ENCODE measurements at places on chromosomes 5 and 9.

DNA sequence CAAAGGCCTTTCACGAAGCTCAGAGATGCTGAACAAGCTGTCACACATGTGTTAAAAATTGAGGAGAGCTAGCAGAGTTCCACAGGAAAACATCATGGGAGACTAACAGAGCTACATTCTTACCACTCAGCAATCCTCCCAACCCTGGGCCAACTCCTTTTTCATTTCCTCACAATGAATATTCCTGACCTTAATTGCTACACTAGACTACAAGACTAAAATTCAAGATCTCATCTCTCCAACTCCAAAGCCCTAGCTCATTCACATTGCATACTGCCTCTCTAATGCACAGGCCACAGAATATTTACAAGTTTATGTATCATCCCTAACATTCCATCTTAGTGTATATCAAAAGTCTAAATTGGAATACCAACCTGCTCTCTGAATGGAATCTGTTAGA is 21.2 kb downstream of the ERMP1 start:
- DNase-seq, result no peak

DNA sequence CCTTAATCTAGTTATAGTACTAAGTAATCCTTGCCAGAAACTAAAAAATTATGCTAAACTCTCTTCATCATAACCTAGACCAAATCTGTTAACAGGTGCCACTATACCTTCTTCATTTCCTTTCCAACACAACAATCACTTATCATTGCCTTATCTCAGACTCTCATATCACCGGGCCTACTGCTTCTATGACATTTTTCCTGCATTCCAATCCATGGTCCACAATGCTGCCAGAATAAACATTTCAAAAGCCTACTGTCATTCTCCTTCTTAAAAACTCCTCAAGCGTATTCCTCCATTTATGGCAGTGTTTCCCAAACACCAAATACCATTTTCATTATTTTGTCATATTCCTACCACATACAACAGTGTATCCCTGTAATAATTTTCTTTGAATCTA is 6.5 kb downstream of the PPP6C start:
- DNase-seq, result no peak

GRCh38 chr5:136043968-136044610 is 15.3 kb downstream of the TGFBI start:
- no peak for DNase-seq

GRCh38 chr5:114581136-114581535 is 219.3 kb downstream of the KCNN2 start:
- no peak for DNase-seq

- DNase-seq, result no peak
These were observed 81.3 kb downstream of the RAPGEF1 start for GRCh38 chr9:131658377-131659129.

DNA sequence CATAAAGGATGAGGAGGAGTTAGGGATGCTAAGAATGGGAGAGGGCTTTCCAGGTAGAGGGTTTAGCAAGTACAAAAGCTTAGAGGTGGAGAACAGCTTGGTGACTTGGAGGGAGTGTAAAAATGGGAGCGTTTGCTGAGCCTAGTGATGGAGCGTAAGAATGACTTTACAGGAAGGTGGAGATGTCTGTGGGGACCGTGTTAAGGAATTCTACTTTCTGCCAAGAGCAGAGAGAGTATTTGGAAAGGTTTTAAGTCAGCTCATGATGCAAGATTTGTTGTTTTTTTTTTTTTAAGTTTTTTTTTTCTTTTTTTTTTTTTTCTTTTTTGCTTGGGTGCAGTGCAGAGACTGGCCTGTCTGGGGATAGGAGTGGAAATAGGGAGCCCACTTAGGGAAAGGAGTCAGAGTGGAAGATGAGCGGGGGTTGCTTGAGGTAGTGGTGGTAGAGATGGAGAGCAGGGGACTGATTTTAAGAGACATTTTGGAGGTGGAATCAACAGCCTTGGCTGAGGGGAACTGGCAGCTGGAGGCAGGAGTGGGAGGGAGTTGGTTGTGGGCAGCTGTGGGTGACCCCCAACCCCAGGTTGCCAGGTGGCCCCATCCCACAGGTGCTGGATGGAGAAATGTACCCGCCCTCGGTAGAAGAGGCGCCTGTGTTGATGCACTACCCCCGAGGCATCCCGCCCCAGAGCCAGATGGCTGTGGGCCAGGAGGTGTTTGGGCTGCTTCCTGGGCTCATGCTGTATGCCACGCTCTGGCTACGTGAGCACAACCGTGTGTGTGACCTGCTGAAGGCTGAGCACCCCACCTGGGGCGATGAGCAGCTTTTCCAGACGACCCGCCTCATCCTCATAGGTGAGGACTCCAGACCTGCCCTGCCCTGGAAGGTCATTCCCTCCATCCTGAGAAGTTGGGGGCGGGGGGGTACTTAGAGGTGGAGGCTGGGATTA is 12.4 kb downstream of the PTGS1 start:
- no peak for DNase-seq

DNA sequence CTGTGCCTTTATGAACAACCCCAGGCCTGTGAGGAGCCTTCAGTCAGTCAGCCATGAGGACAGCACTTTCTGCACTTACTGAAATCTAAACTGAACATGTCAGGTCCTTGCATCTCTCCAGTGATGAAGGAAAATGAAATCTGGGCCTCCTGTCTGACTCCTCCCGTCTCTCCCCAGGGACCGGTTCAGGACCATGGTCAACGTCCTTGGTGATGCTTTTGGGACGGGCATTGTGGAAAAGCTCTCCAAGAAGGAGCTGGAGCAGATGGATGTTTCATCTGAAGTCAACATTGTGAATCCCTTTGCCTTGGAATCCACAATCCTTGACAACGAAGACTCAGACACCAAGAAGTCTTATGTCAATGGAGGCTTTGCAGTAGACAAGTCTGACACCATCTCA is 77.0 kb upstream of the PLPP6 start:
- DNase-seq, result no peak

GRCh38 chr9:128818839-128819715 is 777 bp downstream of the ENDOG start:
- no peak for DNase-seq

DNA sequence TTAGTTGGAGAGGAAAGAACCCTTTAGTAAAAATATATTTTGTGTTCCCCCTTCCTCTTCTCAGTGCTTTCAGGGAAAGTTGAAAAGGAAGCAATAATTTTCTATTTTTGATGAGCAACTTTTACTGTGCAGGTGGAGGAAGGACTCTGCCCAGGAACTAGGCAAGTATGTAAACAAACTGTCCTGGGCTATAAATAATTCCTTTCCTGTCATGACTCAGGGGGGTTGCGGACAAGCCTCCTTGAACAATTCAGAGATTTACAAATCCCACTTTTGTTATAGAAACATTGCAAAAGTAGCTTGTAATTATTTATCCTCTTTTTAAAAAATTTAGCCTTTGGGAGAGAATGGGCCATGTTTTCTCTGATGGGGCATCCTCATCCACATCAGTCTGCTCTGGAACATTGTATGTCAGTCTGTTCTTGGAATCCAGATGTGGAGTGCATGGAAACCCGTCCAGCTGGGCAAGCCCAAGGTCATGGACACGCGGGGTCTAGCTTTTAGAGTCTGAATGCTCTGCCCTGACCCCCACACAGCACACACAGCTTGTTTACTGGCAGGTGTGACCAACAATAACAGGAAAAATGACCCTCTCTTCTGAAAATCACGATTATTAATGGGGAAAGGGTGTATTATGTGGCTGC is 127.6 kb downstream of the GADD45G start:
- no peak for DNase-seq

DNA sequence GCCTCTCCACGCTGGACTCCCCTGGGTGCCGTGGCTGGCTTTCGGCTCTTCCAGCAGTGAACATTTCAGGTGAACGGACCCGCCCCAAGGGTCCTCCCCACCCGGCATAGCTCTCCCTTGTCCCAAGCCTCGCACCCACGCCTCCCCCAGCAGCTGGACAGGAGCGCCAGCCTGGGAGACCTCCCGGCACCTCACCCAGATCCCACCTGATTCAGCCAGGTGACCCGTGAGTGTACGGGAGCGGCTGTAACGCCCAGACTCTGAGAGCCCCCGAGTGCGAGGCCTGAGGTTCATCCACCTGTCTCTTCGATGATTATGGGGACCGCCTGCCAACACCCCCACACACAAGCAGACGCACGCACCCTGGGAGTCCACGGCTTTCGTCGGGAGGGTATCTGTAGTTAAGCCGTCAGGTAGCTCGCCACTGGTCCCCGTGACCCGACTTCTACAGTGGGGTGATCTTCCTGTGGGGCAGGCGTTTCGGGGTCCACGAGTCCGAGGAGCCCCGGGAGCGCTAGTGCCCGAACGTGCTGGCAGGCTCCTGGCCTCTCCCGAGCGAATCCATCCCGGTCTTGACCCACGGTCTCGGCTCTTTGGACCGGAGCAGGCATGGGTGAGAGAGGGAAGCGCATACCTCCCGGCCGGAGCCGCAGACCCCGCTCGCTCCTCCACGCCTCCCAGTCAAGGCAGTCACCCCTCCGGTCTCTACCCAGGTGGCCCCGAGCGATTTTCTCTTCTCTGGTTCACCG is 14.9 kb downstream of the TRIM7 start:
- DNase-seq, result no peak

DNA sequence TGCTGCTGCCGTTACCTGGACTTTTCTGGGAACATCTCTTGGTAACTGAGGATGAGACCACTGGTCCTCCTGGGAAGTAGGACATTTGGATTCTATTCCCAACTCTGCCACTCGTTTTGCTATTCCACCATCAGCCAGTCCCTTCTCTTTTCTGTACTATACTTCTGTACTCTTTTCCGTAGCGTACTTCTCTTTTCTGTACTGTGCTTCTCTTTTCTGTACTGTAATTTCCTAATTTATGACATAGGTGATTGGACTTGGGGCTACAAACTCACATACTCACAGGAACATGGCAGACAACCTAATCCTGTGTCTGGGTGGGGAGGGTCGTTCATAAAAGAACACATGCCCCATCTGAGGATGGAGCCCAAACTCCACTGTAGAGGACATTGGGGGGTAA is 335.3 kb upstream of the PANK3 start:
- DNase-seq, result no peak

DNA sequence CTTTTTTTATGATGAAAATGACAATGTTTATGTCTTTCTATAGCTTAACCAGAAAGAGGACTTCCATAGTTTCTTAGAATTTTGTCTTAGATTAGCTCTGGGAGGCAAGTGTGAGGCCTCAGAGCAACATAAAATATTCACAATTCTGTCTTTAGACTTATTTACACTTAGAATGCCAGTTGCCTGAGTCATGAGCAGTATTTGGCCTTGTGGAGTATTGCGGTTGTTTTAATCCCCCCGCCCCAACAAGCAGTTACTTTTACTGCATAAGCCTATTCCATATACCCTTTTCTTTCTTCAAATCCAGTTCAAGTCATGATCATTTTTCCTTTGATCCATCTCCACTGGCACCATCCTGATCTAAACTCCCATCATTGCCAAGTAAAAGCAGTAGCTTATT is 198.0 kb upstream of the EGFLAM start:
- DNase-seq, result no peak

DNA sequence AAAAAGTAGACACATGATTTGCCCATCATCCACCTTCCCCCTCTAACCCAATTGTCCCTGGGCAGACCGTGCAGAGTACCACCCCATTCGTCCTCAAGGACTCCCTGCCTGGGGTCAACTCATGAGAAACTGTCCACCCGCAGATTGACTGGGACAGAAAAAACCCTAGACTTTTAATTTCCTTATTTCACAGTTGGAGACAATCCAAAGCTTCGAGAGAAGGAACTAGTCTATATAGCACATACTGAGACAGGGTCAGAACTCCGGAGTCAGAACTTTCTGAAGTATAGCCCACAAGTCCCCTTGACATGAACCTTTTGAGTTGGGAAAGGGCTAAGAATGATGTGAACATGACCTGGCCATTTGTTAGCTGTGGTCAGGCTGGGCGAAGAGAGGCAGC is 7.5 kb upstream of the GPX3 start:
- DNase-seq, result no peak

DNA sequence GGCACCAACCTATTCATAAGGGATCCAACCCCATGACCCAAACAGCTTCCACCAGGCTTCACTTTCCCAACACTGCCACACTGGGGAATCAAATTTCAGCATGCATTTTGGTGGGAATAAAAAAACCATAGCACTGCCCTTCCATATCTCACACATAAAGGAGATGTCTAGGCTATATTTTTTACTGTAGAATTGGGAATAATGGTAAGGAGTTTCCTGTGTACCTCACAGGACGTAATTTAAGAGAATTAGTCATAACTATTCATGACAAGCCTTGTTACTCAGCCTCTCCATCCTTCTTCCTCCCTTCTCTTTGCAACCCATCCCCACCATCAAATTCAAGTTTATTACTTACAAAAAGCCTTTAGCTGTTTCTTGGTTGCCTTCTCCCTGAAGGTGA is 352.1 kb downstream of the MLLT3 start:
- no peak for DNase-seq

DNA sequence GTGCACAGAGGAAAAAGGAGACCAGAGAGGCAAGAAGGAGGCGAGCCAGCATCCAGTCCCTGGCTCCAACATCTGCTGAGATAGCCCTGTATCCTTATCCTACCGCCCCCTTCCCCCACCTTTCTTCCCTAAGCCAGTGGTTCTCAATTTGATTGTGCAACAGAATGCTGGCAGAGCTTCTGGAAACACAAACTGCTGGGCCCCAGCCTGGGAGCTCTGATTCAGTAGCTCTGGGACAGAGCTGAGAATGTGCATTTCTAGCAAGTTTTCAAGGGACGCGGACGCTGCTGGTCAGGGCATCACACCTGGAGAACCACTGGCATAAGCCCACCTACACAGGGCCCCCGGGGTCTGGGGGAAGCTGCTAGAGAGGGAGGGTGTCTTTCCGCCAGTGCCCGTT is 21.1 kb downstream of the AK8 start:
- no peak for DNase-seq

- DNase-seq, result no peak
These were observed 180.4 kb upstream of the S1PR3 start for GRCh38 chr9:88810826-88811225.

DNA sequence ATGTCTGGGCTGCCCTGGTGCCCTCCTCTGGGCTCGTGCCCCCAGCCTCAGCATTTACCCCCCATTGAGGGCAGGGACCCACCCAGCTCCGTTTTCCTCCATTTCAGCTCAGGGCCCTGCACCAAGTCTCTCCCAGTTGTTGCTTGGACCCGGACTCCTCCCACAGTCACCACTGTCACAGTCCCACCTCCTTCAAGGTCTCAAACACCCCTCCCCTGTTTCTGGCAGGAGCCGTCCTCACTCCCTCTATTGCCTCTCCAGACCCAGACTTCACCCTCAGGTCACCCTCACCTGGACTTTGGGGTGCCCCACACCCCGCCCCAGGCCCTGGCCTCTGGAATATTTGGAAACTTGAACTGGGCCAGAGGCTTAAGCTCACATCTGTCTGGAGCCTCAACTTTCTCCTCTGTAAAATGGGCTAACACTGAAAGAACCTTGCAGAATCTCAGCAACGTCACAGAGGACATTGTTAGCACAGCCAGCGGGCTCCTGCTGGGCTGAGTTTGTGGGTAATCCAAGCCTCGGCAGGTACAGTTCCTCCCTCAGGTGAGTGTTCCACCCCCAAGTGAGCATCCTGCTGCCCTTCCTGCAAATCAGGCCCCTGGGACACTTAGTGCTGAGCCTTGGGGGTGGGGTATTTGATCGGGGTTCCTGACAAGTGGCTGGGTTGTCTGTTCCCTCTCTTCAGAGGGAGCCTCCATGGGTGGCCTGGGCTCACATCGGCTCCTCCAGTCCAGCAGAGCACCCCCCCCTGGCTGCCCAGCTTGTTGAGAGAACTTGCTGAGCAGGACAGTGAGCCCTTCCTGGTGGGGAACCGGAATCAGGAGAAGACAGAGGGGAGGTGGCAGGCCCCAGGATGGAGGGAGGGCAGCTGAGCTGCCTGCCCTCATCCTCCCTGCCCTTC is 130.1 kb downstream of the C9orf50 start:
- no peak for DNase-seq

- DNase-seq, result peak; percentile 44
These were observed 1.2 kb upstream of the CEMIP2 start for GRCh38 chr9:71769175-71770161.

All from stimulated activated CD8-positive, alpha-beta memory T cell treated with anti-CD3 and anti-CD28 coated beads, Interleukin-2, amount 100 ng/mL, for 1 hour (primary cell).